ENCODE measurements at places on chromosomes 6 and 20.

DNA sequence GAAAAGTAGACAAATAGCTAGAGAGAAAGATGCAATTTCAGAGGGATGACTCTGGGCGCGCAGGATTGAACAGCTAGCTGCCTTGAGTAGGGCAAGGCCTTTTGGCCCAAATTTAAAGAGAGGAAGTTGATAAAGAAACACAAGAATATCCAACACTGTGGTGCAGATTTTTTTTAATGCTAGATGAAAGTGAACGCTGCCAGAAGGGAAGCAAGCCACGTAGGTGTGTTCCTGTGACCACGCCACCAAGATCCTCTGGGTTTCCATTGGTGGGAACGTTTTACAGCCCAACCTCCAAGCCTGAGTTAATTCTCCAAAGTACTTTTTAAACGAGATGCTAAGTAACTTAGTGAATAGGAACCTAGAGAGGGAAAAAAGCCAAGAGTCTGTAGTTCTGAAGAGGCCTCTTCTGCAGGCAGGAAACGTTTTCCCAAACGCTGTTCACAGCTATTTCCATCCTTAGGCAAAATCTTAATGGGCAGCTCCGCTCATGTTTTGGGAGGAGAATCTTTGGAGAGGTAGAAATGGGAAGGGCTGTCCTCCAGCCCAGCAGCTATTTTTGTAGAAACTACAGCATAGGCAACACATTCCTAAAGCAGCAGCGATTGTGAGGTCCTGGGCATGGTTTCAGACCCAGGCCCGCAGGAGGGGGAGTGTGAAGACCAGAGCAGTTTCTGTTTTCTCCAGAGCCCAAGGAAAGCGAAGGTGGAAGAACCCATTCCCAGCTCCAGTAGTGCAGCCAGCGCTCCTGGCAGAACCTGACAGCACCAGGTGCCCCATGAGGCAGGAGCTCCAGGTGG is 8.2 kb downstream of the LY86 start:
- DNase-seq = no peak

DNA sequence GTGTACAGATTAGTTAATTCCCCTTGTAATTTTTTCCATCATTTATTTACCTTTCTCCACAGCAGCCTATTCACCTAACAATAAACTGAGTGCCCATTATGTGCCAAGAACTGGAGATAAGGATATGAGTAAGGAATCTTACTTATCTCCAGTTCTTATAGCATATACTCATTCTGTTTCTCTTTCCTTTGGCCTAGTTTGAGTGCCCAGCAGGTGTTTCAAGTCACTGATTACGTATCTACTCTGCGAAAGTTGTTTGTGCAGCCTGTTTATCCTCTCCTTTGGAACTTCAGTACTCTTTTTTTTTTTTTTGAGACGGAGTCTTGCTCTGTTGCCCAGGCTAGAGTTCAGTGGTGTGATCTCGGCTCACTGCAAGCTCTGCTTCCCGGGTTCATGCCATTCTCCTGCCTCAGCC is 17.3 kb upstream of the POU5F1 start:
- no peak for DNase-seq

- no peak for DNase-seq
Observed at GRCh38 chr20:2871111-2871465, 2.2 kb upstream of the PTPRA start.

DNA sequence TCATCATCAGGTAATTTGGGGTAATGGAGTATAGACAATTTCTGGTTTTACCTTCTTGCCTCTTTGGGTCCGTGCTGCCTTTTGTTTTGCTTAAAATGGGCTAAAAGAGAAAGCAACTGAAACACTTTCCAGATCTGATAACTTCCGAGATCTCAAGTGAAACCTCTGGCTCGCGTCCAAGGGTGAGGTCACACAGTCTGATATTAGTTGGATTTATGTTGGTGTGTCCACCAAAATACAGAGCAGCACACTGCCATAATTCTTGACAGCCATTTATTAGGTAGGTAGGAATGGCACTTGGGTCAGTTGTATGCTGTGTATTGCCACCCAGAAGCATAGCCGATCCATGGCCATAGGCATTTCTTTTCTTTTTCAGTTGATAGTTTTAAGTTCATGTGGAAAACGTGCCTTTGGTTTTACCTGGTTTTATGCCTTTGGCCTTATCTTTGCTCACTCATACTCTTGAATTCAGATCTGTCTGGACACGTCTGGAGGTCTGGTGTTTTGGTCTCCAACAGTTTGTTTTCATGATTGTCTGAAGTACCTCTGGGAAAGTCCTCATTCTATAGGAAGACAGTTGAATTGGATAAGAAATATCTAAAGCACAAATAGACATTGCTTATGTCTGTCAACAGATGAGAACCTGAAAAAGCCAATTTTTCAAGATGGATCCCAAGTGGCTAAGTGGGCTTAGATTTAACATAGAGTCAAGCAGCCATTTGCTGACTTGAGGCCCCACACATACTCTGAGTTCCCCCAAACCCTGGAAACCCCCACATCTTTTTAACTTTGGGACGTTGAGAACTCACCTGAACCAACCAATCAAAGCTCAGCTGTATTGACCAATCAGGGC is 320.8 kb downstream of the SOX4 start:
- DNase-seq = no peak

GRCh38 chr6:40315060-40315459 is 272.1 kb downstream of the LRFN2 start:
- no peak for DNase-seq

DNA sequence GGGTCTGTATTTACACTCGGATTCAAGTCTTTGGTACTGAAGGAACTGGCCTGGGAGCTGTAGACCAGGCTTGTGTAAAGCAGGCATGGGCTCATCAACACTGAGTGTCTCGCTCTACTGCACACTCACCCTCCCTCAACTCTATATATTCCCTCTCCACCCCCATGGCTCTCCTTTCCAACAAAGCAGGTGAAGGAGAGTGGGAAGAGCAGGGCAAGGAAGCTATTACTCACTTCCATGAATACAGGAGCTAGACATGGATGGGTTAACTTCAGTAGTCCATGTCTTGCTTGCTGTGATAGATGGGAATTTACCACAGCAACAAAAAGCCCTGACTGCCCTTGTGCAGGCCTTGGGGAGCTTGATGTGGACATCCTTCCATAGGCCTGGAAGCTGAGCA is 20.7 kb upstream of the SLC2A12 start:
- no peak for DNase-seq

GRCh38 chr6:154125421-154125820 is 86.4 kb downstream of the OPRM1 start:
- no peak for DNase-seq

- peak; percentile 27 for DNase-seq
Observed at GRCh38 chr20:36950414-36951197, 902 bp downstream of the SAMHD1 start.

GRCh38 chr20:48621376-48622078 is 206.3 kb downstream of the PREX1 start:
- no peak for DNase-seq

GRCh38 chr6:20559924-20560551 is 25.8 kb downstream of the CDKAL1 start:
- no peak for DNase-seq

GRCh38 chr6:166940643-166941068 is 15.7 kb downstream of the RNASET2 start:
- DNase-seq = no peak

DNA sequence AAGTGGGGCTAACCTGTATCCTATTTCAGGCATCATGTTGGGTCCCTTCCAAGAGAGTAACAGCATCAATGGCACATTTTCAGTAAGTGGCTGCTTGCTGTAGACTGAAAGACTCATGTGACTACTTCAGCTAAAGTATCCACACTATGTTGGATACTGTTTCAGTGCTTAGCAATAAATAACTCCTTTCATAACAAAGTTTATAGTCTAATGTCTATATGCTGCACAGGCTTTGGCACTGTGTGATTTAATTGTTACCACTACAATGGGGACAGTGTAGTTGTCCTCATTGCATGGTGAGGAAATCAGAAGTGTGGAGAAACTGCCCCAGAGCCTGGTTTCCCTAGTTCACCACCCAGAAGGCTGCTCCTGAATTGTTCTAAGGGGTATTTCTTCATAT is 318.0 kb upstream of the PTCHD4 start:
- no peak for DNase-seq

DNA sequence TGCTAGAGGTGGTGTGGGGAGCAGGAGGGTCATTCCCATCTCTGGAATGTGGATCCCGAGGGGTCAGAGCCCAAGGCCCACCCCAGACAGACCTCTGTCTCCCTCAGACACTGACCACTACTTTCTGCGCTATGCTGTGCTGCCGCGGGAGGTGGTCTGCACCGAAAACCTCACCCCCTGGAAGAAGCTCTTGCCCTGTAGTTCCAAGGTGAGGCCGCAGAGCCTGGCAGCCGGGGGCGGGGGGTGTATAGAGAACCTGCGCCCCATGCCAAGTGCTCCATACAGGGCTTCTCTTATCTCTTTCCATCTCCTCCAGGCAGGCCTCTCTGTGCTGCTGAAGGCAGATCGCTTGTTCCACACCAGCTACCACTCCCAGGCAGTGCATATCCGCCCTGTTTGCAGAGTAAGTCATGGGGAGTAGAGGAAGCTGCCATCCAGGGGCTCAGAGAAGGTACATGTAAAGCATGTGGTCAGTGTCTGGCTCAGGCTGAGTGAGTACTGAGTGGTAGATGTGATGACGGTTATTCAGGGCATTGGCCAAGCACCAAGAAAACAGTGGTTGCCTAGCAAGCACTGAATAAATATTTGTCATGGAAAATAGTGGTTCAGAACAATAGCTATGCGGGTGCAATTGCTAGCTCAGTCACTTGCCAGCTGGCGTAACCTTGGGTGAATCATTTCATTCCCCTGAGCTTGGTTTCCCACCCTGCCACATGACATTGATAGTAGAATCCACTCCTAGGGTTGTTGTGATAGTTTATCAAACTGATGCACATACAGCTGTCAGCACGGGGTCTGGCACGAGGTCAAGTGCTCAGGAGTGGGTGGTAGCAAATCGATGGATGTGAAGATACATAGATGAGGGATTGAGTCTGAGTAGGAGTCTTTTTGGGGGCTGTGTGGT is 3.5 kb downstream of the PIGT start:
- no peak for DNase-seq

GRCh38 chr6:137729866-137730629 is 137.0 kb upstream of the TNFAIP3 start:
- DNase-seq = peak; percentile 40

- DNase-seq = no peak
Observed at GRCh38 chr6:75333676-75334200, 49.1 kb upstream of the TMEM30A start.

- DNase-seq = peak; percentile 15
Observed at GRCh38 chr20:52500157-52500556, 308.6 kb upstream of the ZFP64 start.

GRCh38 chr6:151008425-151008824 is 142.9 kb downstream of the MTHFD1L start:
- DNase-seq = no peak

- no peak for DNase-seq
Observed at GRCh38 chr6:44527181-44527580, 139.7 kb downstream of the CDC5L start.

GRCh38 chr20:46347841-46348803 is 39.8 kb upstream of the CDH22 start:
- no peak for DNase-seq

GRCh38 chr6:33886673-33887144 is 82.9 kb upstream of the MLN start:
- no peak for DNase-seq

DNA sequence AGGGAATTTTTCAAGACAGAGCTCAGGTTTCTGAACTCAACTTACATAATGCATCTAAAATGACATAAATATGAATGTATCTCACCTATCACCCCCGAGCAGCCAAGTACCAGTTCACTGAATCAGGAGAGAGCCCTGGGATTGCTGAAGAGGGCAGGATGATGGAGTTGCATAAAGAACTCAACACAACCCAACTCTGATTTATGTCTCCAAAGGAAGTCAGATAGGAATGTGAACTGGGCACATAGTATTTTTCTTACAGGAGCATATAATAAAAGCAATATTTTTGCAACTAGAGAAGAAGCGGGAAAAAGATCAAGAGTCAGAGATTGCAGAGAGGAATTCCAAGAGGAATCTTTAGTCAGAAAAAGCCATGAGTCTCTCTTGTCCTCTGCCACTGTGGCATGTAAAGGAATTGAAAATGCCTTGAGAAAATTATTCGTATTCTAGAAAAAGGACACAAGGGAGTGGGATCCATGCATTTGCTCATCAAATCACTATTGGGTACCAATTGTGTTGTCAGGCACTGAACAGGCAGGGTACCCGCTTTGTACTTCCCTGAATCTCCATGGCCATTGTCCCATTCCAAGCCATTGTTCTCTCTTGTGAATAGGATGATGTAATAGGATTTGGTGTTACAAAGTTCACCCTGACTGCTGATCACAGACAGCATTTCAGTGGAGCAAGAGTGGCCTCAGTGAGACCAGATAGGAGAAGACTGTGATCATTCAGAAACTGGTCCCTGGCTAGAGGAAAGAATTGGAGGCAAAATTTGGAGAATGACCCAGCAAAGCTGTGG is 16.3 kb downstream of the RIN2 start:
- DNase-seq = peak; percentile 49

GRCh38 chr20:44188752-44189151 is 1.8 kb upstream of the JPH2 start:
- no peak for DNase-seq

DNA sequence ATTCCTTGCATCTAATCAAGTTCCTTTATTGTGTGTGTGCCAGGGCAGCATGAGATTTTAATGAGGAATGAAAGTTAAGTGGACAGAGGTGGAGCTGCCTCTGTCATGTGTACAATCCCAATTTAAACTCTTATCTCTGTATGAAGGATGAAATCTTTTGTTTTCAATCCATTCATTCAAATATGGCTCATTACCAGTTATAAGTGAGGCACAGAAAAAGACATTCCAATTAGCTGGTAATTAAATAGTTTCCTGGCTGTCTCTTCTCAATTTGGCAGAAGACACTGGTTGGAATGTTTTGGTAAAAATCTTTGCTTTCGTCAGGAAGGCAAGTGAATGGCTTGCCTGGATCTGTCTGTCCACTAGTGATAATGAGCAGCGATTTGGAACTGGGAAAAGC is 46.4 kb downstream of the CLVS2 start:
- DNase-seq = no peak

DNA sequence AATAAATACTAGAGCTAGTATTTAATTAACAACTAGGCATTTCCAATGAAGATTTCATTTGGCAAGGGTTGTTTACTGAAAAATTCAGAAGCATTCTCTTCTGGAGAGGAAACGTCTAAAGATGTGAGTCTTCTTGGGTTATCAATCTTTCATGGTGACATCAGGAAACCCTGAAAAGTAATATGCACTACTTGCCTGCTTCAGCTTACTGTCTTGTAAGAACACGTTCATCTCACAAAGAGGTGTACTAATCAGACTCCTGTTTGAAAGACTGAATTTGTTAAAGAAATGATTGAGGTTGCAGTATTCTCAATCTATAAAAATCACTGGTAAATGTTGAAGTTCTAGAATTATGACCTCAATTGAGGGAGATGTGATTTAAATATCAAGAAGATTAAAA is 16.9 kb downstream of the PLEKHG1 start:
- DNase-seq = no peak

- no peak for DNase-seq
Observed at GRCh38 chr20:43751167-43752050, 24.6 kb upstream of the GTSF1L start.

- DNase-seq = no peak
Observed at GRCh38 chr6:146840216-146840615, 241.4 kb downstream of the ADGB start.
